Endodermal cell (in vitro differentiated cells): ENCODE measurements at places on chromosomes 11 and 22.
A peak's percentile ranks its signal among the peaks of the same experiment; 100 is the strongest.

DNA sequence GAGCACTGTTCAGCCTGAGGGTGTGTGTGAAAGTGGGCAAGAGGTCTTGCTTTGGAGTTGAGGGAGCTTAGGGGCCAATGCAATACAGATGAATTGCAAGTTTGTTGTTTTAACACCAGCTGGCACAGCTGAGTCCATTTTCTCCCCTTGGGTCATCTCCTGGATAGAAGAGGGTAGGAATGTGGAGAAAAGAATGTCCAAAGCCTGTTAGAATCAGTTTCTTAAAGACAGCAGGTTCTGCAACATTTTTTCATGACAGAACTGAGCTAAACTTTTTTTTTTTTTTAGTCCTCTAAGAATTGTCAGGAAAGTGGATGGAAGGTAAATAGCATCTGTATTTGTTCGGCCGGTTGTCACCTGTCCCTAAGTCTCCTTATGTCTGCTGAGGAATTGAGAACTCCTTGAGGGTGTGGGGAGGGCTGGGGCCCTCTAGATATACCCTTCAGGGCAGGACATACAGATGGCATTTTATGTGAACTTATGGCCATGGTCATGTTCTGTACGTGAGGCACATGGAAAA lies 211.1 kb upstream of the CADM1 start:
- DNase-seq, result peak; percentile 21

DNA sequence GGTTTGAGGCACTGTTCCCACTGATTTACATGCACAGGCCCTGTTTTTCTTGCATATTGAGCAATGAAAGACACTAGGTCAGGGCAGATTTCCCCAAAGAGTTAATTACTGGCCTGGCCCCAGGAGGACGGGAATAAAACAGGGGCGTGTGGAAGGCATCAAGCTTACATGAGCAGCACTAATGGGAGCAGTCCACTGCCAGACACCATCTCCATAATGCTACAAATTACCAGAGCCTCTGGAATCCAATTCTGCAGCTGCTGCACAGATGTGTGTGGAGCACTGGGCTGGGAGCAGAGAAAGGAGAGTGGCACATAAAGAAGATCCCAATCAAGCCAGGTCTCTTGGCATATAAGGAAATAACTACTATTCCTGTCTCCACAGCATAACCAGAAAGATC lies 96.9 kb downstream of the CCDC34 start:
- no peak for DNase-seq

DNA sequence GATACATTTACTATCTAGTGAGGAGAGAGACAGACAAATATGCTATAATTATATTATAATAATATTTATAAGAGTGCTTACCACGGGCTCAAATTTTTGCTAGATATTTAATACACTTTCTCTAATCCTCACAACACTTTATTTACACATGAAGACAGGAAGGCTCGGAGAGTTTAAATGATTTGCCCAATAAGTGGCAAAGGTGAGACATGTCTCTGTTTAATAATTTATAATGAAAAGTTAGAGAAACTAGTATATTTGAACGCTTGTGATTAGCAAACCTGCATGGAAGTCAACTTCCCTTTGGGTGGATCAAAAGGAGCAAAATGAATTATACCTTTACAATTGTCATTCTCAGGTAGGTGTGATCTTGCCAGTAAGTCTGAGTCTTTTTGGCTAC lies 55.4 kb downstream of the POLD3 start:
- DNase-seq, result no peak

DNA sequence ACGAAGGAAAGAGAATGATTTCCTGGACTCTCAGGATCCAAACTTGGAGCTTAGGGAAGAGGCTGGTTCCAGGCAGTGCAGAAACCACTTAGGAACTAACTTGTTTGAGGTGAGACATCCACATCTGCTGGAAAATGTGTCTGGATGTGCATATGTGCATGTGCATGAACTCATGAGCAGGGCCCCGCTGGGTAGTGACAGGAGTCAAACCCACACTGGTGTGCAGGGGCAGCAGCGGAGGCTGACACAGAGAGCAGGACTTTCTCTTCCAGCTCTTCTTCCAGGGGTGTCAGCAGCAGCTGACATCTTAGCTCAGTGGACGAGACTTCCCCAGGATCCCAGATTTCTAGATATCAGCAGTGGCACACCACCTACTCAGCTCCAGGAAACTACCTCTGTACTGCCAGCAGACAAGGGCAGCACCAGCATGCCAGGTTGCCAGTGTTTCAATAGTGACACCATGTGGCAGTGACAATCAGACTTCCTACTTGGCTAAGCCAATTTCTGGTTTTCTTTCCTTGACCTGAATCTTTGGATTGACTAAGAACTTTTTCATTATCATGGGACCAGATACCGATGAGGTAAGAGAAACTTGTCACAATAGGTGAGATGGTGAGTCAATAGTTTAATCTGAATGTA lies 227.5 kb upstream of the ZC3H12C start:
- peak; percentile 75 for DNase-seq

DNA sequence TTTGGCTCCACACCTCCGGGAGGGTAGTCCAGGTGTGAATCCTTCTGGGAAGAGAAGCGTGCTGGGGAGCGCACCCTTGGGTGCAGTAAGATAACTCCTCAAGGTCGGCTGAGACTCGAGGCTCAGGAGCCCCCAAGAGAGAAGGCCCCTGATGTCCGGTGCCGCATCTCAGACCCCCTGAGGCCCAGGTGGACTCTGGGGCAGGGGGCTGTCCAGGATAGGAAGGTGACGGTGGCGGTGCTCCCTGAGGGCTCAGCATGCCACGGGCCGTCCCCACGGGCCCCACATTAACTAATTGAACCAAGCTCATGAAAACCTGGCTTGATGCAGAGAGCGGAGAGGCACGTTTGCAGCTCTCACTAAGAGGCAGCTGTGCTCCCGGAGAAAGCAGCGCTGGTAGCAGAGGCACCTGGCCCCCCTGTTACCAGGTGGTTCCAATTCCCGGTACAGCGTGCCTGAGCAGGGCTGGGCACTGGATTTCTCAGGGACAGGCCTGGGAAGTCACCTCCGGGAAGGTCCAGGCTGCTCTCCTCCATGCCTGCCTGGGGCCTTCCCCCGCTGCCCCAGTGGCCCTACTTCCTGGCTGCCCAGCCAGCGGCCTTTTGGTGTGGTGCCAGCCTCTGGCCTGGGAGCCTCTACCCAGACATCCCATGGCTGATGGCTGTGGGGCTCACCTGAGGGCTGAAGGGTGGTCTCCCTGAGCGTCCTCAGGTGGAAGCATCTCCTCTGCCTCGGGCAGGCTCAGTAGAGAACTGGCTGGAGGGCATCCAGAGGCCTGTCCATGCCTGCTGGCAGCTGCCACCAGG lies 1.1 kb downstream of the KCNQ1 start:
- no peak for DNase-seq

- DNase-seq, result peak; percentile 97
These were observed 5.9 kb downstream of the PHOX2A start for GRCh38 chr11:72238040-72238450.

GRCh38 chr11:5818245-5818886 lies 9.6 kb downstream of the OR52N2 start:
- DNase-seq, result no peak

- DNase-seq, result no peak
These were observed 2.8 kb downstream of the CFL1 start for GRCh38 chr11:65854852-65855837.

- DNase-seq, result no peak
These were observed 147.4 kb upstream of the TEAD1 start for GRCh38 chr11:12526789-12527188.

DNA sequence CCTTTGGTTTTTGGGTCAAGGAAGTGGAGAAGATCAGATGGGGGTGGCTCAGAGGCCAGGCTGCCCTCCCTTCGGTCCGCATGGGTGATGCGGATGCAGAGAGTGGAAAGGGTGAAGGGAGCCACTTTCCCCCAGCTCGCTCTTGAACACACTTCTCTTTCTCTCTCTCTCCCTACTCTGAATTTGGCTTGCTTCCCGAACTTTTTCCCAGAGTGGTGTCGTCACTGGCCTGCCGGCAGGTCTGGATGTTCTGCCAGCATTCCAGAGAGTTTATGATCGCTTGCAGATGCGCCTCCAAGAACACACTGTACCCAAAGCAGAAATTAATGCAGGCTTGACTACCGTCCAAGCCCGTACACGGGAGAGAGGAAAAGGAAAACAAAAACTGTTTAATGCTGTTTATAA lies 103.2 kb downstream of the ZBTB16 start:
- no peak for DNase-seq

- DNase-seq, result no peak
These were observed 222.3 kb downstream of the ETS1 start for GRCh38 chr11:128365044-128365443.

- no peak for DNase-seq
These were observed 5.5 kb downstream of the CYP2R1 start for GRCh38 chr11:14886513-14886912.
